ENCODE measurements at places on chromosomes 5 and 9.

GRCh38 chr9:120891884-120892747 is 15.1 kb upstream of the PHF19 start:
- no peak for DNase-seq

DNA sequence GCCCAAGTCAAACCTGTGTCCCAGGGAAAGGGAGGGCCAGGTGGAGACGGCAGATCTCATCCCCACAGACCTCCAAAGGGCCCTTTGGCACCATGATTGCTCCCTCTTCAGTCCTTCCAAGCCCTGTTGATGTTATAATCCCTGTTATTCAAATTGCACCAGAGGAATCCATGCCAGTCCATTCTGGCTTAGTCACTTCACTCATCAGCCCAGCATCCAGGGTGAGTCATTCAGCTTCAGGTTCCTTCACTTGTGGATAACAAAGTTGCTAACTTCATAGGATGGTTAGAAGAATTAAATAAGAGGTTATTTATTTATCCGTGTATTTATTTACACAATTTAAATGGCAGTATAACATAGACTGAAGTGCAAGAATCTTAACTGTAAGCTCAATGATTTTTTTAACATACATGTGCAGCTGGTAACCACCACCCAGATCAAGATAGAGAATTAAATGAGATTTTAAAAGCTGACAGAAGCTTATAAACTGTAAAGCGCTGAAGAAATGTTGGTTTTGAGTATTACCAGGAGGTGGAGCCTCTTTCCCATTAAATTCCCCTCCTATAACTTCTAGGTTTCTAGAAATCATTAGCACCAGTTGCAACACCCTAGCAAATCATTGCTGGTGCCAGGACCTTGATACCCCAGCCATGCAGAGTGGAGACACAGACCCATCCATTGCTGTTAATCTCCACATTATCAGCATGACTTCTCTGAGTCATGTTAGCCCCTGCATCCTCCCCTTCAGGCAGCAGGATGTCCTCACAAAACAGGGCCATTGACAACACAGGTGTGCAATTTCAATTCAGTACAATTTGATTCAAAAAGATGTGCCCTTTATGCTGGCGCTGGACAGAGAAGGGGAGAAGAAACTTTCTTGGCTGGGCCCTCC is 77.4 kb downstream of the SEC61B start:
- no peak for DNase-seq

DNA sequence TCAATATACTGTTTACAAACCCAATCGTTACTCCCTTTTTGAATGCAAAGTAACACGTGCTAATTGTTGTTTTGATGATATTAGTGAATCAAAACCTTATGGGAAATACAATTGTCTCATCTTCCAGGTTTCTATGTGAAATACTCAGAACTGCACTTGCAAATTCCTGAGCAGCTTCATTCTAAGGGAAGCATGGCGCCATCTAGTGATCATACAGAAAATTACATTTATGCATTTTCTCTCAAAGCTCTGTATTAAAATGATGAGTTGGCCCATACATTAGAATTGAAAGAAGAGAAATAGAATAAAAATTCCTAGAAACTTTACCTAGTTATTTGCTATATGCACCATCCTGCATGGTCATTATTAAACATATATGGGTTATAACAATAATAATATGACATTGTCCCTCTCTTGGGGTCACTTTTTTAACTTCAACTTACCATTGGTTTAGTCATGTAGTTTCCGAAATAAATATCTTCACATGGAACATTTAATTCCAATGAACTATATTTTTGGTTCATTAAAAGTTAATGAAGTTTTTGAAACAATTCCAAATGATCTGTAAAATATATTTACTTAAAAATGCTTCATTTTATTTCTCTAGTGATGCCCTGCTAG is 220.0 kb downstream of the PDE4D start:
- peak; percentile 35 for DNase-seq

DNA sequence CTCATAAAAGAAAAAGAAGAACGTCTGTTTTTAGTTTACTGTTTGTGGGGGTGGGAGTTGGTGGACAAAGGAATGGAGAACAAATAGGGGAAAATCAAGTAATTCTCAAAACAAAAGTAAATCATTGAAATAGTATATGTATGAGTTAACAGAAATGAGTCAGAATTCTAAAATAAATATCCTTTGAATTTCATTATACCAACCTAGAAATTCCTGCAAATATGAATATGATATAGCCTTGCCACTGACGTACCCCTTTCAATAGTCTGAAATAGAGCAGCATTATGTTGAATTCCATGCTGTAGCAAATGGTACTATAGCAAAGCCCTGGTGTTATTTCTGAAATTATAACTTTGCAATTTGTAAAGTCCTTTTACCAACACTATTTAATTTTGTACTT is 29.6 kb upstream of the DTWD2 start:
- no peak for DNase-seq

Measured in neuronal stem cell (in vitro differentiated cells).